Activated CD4-positive, alpha-beta T cell treated with anti-CD3 and anti-CD28 coated beads, Interleukin-2, amount 50 U/mL, for 1 hour (primary cell): ENCODE measurements at places on chromosomes 13 and 19.

DNA sequence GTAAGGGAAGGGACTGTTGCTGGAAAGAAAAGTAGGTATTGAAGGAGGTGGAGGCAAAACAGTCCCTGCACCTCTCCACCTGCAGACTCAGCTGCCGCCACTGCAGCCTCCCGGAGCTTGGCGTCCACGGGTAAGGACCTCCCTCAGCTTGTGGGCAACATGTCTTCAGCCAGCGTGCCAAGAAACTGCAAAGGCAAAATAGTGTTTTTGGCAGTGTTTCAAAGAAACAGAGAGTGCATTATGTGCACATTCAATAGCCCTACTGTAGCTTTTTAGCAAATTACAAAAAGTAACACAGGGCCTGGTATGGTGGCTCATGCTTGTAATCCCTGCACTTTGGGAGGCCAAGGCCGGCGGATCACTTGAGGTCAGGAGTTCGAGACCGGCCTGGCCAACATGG lies 57.4 kb downstream of the ATP11A start:
- DNase-seq = no peak

DNA sequence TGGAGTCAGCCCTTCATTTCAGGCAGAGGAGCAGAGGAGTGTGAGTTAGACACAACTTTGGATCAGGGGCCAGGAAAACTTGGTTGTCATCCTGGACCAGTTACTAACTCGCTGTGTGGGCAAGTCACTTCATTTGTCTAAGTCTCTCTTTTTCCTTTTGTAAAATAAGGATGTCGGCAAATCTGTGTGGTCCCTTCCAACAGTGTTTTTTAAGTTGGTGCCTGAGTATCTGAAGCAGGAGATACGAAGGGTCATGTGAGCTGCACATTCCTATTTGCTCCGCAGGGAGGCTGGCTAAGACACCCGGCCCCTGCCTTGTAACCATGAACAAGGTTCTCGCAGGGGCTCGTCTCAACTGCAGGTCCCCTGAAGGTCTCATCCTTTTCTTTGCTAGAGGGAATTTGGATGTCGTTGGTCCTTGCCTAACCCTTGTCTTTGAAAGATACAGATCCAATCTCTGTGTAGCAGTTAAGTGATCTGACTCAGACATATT lies 64.3 kb downstream of the LRCH1 start:
- DNase-seq = no peak

DNA sequence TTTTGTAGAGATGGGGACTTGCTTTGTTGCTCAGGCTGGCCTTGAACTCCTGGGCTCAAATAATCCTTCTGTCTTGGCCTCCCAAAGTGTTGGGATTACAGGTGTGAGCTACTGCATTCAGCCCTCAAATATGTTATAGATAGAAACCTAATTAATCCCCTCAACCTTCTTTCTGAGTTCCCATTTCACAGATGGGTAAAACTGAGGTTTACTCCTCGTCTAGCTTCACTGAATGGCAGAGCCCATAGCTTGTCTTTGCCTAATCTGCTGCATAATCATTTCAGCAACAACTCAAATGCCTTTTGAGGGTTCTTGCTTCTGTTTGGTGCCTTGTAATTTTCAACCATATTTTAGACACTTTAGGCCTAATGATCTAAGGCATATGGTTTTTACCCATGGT lies 36.0 kb upstream of the ADGRE1 start:
- no peak for DNase-seq

GRCh38 chr19:58519087-58519354 lies 589 bp downstream of the ZBTB45 start:
- DNase-seq = peak; percentile 47

- no peak for DNase-seq
Measured at GRCh38 chr13:39448834-39449233, 154.2 kb downstream of the LHFPL6 start.

DNA sequence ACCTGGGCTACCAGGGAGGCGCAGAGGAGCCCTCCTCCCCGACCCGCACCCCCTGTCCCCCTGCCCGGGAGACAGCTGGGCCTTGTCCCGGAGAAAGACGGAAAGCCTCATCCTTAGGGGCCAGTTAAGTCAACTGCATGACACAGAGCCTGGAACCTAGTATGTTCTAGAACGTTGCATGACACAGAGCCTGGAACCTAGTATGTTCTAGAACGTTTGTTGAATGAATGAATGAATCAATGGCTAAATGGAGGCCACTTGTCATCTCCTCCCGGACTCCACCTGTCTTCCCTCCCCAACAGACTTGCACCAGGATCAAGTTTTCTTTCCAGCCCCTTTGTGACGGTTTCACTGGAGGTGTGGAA lies 706 bp downstream of the SERP2 start:
- DNase-seq = no peak

- DNase-seq = no peak
Measured at GRCh38 chr13:109408591-109409382, 377.6 kb downstream of the IRS2 start.

GRCh38 chr19:7989071-7989575 lies 16.3 kb downstream of the ELAVL1 start:
- DNase-seq = no peak

GRCh38 chr19:33100894-33101644 lies 20.1 kb downstream of the GPATCH1 start:
- DNase-seq = no peak

- DNase-seq = no peak
Measured at GRCh38 chr13:53254500-53254899, 225.9 kb downstream of the OLFM4 start.

DNA sequence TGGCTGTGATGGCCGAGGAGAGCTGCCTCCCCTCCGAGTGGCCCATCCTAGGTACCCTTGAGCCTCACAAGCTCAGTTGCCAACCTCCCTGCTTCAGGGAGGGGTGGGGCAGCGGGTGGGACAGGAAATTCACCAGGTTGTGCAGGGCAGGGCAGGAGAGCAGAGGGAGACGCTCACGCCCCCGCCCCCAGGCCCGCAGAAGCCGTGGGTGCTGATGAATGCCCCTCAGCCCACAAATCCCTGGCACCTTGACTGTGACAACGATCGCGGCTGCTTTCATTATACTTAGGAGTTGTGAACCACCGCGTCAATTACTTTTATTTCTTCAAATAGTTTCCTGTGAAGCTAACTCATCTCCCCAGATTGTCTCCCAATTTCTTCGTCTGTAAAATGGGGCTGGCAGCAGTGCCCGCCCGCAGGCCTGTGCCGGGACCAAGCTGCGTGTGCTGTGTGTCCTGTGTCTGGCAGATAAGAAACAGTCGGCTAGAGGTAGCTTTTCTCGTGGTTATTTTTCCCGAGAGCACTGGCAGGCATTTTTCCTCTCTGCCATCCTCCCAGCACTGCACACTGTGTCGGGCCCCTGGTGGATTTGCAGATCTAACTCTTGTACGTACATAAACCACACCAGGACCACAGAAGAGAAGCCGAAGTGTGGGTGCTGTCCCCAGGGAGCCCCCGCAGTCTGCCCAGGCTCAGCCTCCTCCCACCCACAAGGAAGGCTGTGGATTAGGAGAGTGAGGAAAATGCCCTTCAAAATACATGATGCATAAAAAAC lies 7.9 kb upstream of the RASA3 start:
- peak; percentile 46 for DNase-seq

DNA sequence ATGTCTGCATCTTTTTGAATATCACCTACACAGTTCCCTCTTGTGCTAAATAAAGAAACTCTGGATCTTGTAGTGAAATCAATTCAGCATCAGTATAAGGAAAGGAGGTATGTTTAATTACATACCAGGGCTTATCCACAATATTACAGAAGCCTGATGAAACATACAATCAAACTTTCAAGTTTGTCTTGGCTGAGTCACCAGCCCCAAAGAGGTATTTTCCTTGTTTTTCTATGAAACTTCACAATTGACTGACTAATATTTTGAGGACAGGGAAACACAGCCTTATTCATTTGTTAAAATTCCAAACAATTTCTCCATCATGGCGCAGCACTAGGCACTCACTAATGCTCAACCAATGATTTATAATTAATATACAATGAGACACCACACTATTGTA lies 952.4 kb downstream of the PCDH17 start:
- DNase-seq = no peak

GRCh38 chr13:111556496-111556895 lies 236.1 kb downstream of the TEX29 start:
- no peak for DNase-seq

- no peak for DNase-seq
Measured at GRCh38 chr13:64420181-64420580, 2810.0 kb downstream of the PCDH9 start.

DNA sequence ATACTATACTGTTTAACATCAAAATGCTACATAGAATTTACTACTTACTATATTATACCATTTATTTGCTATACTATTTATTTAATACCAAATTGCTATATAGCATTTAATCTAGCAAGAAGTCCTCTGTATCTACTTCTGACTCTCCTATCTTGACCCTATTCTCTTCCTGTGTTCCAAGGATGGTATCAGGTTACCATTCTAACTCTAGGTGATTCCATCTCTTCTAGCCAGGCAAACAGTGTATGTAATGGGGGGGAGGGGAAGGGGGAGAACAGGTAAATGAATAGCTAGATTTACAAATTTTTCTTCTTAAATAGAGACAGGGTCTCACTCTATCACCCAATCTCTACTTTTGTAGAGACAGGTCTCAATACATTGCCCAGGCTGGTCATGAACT lies 200.3 kb downstream of the DIAPH3 start:
- DNase-seq = no peak

DNA sequence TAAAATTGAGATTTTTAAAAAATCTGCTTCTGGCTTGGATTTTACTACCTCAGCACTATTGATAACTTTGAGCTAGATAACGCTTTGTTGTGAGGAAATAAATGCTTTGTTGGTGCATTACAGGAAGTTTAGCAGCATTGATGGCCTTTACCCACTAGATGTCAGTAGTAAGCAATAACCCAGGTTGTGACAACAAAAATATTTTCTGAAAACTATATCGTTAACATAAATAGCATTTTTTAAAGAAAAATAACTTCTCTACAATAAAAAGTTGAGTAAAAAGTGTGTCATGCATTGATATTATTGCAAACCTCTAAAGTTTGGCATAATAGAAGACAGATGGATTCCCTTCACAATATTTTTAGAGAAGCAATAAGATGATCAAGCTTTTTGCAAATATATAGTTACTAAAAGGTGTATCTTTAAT lies 1246.5 kb downstream of the UQCRFS1 start:
- DNase-seq = no peak

- no peak for DNase-seq
Measured at GRCh38 chr13:111489301-111489700, 168.9 kb downstream of the TEX29 start.

DNA sequence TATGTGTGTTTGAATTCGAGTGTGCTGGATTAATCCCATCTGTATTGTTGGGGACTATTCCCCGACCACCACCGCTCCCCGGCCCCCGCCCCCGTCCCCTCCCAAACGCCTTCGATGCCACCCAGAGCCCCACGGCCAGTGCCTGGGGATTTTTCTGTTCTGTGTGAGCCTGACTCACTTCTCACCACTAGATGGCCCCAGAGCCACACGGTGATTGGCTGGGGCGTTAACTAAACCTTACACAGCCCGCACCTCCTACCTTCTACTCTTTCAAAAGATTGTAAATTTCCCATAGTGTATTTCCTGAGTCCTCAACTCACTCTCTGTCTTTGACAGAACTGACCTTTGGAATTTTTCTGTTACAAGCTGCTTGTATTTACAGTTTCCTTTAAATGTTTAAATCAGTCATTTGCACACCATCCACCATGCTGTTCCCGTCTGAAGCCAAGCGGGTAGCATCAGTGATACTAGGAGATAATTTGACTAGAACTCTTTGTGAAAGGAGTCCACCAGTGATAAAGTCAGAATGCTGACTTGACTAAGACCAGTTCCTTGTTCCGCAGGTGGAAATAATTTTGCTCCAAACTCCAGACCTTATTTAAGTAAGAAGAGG lies 61.4 kb downstream of the RFX2 start:
- DNase-seq = peak; percentile 75

- DNase-seq = no peak
Measured at GRCh38 chr13:38045278-38046048, 175.9 kb upstream of the TRPC4 start.

GRCh38 chr13:84896128-84896527 lies 903.1 kb downstream of the SLITRK6 start:
- DNase-seq = peak; percentile 5
